ENCODE measurements at places on chromosomes 12 and 14. TPM values are rescaled to one million over a fixed set of nuclear protein-coding genes. Genes with fewer than 3 reads are reported as not detected.

DNA sequence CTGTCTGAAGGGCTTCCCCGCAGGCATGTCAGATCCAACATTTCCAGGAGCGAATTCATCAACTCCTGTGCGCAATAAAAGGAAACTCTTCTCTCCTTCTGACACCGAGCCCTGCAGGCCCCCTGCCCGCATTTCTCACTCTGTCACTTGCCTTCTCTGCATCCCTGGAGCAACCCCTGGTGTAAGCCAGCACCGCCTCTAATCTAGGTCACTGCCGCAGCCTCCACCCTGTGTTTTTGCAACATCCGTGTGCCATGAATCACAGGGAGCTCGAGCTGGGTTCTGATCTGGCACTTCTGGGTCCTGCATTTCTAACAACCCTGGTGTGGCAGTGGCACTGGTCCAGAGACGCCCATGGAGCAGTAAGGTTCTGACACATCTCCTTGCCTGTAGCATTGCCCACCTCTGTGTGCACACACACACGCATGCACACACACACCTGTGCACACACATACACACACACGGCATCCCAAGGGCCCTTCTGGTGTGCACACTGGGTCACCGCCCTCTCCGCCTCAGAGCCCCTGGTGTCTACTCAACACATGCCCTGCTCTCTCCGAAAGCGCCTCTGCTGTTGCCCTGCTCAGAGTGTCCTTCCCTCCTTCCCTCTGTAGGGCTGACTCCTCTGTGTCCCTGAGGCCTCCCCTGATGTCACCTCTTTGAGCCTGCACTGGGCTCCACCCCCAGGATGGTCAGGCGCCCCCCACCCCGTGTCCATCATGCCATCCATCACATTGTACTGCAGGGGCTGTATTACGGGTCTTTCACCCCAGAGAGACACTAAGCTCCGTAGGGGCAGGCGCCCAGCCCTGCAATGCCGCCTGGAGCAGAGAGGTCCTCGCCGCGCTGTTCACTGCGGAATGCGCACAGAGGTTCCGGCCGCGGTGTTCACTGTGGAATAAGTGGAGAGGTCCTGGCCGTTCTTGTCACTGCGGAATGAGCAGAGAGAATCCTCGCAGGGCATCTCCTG lies 111.4 kb upstream of the SFSWAP start:
- DNase-seq: no peak

GRCh38 chr14:90442388-90442787 lies 45.6 kb downstream of the CALM1 start:
- no peak for DNase-seq

Gene ADAM21
- total RNA-seq: not detected

DNA sequence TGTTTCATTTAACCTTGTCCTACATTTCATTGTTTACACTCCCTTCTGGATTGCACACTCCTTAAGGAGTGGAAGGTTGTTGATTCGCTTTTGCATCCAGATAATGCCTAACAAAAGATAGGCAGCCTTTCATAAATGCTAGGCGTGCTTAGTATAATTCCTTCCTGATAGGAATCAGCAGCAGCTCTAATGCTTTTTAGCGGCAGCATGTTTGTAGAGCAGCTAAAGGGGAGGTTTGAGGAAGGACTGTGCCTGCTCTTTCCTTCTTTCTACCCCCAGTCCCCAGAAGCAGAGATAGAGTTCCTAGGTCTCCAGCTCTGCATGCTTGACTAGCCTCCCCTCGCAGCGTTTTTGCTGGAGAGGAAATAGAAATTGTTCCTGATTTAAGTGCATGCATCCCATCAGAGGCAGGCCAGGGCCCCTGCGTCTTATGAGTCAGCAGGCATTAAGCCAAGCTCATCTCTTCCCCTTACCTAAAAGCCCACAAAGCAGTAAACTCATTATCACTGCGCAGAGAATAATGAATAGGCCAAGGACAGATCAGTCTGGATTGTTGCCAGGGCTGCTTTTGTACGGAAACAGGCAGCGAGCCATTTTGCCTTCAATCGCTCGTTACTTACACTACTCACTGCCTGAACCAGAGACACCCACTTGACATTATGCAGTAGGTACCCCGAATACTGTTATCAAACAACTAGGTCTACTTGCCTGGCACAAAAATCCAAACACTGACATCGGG lies 14.0 kb upstream of the TBPL2 start:
- DNase-seq: no peak

GRCh38 chr14:100076133-100076532 lies 10.9 kb downstream of the EVL start:
- no peak for DNase-seq

GRCh38 chr12:70607107-70607506 lies 30.1 kb downstream of the PTPRB start:
- DNase-seq: no peak

DNA sequence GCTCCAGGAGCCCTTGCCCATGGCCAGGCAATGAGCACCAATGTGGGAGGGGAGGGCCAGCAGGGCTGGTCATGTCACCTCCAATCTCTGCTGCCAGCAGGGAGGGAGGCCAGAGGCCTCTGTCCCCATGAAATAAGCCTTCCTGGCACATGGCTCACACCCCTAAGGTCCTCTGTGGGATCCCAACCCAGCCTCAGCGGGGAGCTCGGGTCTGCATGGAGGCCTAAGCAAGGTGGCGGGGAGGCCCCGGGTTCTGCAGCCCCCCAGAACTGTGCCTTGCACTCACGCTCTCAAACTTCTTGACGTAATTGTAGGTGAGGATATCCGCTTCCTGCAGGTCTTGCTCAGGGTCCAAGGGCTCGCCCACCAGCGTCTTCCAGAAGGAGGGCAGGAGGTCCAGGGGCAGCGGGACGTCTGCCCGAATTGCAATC lies 41.7 kb downstream of the TRAFD1 start:
- DNase-seq: no peak

- DNase-seq: no peak
Observed at GRCh38 chr14:94364037-94364436, 24.4 kb downstream of the SERPINA1 start.

DNA sequence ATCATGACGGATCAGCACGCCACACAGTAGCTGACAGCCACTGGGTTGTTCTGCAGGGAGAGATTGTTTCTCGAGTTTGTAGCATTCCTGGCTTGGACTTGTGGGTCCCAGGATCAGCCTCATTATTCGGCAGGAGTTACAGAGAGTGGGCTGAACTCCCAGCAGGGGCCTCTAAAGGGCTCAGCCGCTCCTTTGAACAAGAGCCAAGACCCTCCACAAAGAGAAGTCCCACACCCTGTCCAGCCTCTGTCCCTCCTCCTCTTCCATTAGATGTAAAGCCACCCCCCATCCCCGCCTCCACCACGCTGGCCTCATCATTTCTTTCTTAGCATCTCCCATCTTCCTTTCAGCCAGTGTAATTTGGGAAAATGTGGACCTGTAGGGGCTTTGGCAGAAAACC lies 96.7 kb upstream of the HSPB8 start:
- DNase-seq: no peak

Gene MRPL51
- 47.4 TPM for total RNA-seq

Gene TMEM179
- 0.84 TPM for total RNA-seq

Gene RPS26
- total RNA-seq: 1,236 TPM

Gene PIWIL1
- total RNA-seq: not detected

Gene FOXN4
- not detected for total RNA-seq

DNA sequence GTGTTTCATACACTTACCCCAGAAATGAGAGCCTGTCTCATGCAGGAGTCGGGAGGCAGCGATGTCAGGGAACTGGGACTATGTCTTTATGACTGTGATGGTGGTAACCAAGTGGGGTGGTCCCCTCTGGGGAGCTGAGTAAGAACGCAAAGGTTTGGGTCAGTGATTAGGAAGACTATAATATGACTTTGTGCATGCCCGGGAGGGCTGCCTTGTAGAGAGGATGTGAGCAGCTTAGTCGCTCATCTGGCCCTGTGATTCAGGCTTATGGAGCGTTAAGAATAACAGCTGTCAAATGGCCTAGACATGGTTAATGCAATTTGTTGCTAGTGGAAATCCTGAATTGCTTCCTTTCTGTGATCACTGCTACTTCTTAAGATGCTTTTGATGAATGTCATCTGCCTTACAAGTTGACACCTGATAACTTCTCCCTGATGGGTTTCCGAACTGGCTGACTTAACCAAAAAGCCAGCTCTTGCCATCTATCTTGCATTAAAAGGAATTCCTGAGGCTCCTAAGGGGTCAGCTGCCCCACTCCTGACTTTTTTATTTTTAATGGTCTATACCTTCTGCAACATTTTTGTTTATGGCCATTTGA lies 35.4 kb upstream of the AACS start:
- DNase-seq: no peak

Data from tibial nerve (tissue), 4 donors.